Activated T-cell treated with anti-CD3 and anti-CD28 coated beads for 1 hour (primary cell): ENCODE measurements at places on chromosomes 6 and 20.

DNA sequence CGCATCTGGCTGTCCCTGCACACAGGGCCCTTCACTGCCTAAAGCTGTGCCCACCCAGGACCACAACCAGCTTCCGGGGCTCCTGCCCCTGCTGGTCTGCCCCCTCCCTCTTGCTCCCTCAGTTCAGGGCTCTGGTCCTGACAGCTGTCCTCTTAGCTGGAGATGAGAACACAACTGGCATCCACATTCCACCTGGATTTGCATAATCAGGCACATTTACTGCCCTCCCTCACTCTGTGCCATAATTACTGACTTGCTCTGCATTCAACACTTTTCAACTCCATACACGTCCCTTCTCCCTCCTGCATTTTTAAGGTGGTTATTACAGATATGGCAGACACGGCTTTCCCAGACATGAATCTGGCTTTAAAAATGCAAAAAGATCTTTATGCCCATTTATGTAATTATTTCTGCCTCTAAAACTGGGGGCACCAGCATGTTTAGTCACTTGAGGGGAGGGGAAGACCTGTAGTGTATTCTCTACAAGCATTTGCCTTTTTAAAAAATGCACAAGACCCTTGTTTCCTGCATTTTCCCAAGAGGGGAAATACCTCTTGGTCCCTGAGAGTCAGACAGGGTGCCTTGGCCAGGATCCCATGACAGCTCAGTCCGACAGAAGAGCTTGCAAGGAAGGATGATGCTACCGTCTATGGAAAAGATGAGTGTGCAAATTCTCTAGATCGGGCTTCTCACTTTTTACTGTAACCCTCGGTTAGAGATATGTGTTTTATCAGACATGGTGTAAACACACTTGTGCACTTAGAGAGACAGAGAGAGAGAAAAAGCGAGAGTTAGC lies 401.8 kb downstream of the PREX1 start:
- no peak for DNase-seq

GRCh38 chr6:160344271-160344670 lies 3.9 kb upstream of the SLC22A3 start:
- no peak for DNase-seq

- DNase-seq, result no peak
Observed at GRCh38 chr6:98836962-98837944, 2.9 kb downstream of the POU3F2 start.

DNA sequence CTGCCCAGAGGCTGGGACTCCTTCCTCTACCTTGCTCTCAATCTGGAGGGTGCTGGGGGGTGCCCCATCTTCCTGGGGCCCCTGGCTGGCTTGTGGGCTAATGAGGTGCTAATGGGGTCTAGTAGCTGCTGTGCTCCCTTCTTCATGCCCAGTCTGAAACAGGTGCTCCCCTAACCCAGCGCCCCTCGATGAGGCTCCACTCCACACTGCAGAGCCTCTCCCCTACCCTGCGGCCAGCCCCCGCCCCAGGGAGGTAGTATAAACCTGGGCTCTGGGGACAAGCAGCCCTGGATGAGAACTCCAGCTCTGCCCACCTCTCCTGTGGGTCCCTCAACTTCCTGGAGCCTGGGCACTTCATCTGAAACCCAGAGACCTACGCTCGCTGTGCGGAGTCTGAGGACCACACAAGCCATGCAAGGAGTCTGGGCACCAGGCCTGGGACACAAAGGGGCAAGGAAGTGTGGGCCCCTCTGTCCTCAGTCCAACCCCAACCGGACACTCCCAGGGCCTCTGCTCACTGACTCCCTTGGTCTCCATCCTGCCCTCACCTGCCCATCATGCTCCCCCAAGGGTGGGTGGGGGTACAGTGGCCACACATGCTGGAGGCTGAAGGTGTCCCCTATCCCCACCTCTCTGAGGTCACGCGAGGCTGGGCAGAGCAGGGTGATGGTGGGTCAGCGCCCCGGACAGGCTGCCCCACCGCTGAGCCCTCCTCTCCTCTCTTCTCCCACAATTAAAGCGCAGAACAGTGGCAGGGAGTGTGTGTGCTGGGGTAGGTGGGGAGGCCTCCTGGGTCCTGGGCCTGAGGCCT lies 6.1 kb downstream of the RPL10A start:
- DNase-seq, result no peak

DNA sequence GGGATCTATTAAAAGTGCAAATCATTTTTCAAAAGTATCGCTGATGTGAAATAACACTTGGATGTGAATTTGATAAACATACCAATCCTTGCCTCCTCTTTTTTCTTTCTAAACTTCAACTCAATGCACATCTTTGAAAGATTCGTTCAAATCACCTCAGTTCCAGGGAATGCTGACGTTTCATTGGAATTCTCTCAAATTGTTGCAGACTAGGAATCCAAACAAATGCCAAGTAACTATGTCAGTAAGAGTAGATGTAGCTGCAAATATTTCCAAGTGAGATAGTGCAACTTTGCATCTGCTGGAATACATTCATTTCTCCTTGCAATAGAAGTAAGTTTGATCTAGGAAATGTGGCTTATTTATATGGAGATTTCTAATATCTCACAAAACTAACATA lies 220.7 kb downstream of the FUT9 start:
- no peak for DNase-seq

DNA sequence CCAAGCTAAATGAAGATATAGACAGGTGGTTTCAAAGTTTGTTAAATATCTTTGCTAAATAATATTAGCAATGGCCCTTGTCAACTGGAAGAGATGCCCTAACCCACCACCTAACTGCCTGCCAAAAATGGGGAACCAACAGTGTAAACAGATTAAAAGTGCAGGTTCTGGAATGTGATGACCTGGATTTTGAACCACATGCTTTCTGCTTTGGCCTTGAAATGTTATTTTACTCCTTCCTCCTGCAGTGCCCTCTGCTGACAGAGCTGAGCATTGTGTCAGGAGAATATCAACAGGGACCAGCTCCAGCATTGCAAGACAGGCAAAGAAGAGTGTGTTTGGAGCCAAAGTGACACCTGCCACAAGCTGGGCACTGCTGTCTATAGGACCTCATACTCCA lies 226.6 kb downstream of the MYLK4 start:
- no peak for DNase-seq
